ENCODE measurements at places on chromosomes 3 and 15.

DNA sequence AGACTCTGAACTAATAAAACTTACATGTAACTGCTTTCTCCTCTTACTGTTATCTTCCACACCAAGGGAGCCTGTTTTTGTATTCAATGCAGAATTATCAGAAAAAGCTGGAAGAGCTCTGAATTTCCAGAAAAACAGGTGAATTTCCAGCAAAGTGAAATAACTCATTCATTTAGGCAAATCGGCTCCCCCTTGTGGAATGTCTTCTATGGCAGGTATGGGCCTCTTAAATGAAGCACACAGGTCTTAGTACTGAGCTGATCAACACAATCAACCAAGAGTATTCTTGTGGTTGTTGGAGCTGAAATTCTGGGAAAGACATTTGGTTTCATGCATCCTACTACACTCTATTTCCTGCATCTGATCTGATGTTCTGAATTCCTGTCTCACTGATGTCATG lies 31.0 kb upstream of the PTPRG start:
- no peak for DNase-seq

DNA sequence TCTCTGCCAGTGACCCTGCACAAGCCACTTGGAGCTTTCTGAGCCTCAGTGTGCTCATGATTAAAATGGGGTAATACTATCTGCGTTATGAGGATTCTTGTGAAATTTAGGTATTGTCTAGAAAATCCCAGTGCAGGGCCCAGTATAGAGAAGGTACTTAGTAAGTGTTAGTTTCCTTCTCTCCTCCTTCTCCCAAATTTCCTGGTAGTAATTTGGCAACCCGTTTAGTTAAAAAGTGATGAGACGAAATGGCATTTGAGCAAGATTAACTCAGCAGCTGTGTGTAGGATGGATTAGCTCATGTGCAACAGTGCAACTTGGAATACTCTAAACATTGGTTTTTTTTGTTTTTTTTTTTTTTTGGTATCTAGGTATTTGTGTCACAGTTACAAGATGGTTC lies 84.6 kb downstream of the SLCO3A1 start:
- no peak for DNase-seq

GRCh38 chr3:78041486-78041885 lies 1001.6 kb downstream of the ROBO2 start:
- DNase-seq = peak; percentile 2

GRCh38 chr15:59148153-59148833 lies 43.3 kb downstream of the CCNB2 start:
- DNase-seq = no peak

GRCh38 chr3:4827767-4828166 lies 151.5 kb upstream of the BHLHE40 start:
- DNase-seq = no peak

- no peak for DNase-seq
These were observed 149.3 kb upstream of the SLC2A2 start for GRCh38 chr3:171175741-171176234.

- DNase-seq = no peak
These were observed 225.8 kb upstream of the DPPA4 start for GRCh38 chr3:109563149-109563548.

- DNase-seq = no peak
These were observed 102.9 kb downstream of the IGF2BP2 start for GRCh38 chr3:185721970-185722369.

DNA sequence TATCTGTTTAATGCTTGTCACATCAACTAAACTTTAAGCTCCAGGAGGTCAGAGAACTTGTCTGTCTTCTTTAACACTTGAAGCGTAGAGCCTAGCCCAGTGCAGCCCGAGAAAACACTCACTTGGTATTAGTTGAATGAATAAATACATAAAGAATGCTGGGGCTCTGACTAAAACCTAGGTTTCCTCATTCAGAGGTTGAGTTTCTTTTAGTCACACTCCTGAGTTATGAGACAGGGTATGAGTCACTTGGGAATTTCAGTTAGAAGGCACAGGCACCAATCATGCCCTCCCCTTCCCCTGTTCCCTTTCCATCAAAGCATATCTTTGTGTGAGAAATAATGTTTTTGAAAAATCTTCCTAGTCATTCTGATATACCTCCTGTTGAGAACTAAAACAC lies 589.8 kb upstream of the DPPA4 start:
- no peak for DNase-seq

GRCh38 chr3:64717872-64718613 lies 30.2 kb upstream of the ADAMTS9 start:
- no peak for DNase-seq

- no peak for DNase-seq
These were observed 167.9 kb upstream of the CTNNB1 start for GRCh38 chr3:41031401-41031800.

GRCh38 chr3:162170581-162170980 lies 674.0 kb downstream of the OTOL1 start:
- DNase-seq = no peak

DNA sequence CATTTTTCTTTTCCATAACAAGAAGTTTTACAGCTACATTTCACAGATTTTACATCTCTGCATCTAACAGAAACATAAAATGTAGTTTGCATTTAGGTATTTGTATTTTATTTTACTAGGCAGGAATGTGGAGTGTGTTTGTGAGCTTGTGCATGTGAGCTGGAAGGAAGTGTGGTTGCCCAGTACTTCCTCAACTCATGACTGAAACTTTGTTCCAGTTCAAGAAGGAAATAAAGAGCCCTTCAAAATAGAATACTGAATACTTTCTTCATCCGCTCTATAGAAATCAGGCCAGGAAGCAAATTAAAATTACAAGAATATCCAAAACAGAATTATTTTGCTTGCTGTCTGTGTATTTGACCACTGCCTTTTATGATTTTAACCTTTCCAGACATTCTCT lies 81.3 kb downstream of the CHL1 start:
- DNase-seq = no peak
